EH (cell line): ENCODE measurements at places on chromosomes 1 and 21.
A peak's percentile ranks its signal among the peaks of the same experiment; 100 is the strongest.

GRCh38 chr1:98480271-98480670, 181.2 kb upstream of the SNX7 start:
- DNase-seq: no peak

DNA sequence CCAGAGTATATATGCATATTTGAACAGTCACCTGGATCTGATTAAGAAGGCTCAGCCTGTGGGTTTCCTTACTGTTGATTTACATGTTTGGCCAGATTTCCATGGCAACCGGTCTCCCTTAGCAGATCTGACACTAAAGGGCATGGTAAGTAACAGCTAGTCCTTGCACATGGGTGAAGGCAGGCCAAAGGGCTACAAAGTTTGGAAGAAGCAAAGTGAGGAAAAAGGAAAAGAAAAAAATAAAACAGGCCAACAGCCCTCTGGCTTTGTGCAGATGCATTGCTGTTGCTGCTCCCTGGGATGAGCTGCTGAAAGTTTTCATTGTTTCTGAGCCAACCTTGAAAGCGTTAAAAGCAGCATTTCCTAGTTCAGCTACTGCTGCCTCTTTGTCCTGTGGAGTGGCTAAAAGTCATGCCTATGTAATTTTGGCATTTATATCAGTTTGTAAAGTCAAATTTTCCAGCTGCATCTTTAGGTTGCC, 176.5 kb upstream of the HOOK1 start:
- DNase-seq: peak; percentile 83

DNA sequence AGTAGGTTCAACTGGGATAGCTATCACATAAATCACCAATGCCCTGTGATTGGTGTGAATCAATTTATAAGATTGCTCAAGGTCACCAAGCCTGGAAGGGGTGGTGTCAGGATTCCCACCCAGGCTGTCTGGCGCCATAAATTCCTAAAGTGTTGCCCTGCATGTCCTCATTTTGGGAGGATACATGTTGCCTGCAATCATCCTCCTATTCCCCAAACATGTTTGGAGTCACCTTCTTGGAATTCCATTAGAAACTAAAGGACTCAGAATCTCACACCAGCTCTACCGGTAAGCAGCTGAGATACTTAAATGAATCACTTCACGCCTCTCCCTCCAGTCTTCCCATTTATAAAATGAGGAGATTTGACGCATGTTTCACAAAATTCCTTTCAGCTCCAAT, 54.1 kb upstream of the SLC45A1 start:
- peak; percentile 9 for DNase-seq

DNA sequence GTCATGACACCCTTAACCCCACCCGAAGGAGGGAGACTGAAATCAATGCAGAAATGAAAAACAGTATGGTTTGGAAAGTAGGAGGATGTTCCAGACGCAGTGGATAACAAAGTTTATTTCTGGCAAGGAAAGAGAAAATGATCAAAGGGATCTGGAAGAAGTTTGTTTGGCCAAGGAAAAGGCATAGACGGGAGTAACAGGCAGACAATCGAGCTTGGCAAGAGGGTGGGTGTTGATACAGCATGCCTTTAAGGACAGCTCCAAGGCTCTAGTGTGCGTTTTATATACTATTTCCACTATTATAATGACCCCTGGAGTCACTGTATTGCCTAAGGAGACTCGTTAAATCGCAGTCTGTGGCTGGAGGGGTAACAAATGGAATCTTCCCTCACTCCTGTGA, 303.7 kb upstream of the RUNX1 start:
- DNase-seq: no peak

DNA sequence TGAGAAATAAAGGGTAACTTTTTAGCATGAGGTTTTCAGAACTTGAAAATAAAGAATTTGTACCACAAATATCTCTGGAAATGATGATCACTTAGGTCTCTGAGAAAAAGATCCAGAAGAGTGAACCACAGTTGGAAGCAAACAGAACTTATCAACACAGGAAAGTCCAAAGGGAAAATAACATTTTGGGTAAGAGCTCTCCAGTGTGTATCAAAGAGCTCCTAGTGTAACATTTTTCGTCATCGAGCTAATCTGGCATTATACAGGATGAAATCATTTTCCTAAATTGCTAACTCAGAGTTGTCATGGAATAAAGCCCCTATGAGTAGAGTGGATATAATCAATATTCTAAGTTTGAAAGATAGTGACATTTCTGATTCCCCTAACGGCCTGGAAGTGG, 104.0 kb downstream of the LMO4 start:
- DNase-seq: no peak

- DNase-seq: peak; percentile 62
Observed at GRCh38 chr1:215568299-215568692, 1.2 kb downstream of the KCTD3 start.

DNA sequence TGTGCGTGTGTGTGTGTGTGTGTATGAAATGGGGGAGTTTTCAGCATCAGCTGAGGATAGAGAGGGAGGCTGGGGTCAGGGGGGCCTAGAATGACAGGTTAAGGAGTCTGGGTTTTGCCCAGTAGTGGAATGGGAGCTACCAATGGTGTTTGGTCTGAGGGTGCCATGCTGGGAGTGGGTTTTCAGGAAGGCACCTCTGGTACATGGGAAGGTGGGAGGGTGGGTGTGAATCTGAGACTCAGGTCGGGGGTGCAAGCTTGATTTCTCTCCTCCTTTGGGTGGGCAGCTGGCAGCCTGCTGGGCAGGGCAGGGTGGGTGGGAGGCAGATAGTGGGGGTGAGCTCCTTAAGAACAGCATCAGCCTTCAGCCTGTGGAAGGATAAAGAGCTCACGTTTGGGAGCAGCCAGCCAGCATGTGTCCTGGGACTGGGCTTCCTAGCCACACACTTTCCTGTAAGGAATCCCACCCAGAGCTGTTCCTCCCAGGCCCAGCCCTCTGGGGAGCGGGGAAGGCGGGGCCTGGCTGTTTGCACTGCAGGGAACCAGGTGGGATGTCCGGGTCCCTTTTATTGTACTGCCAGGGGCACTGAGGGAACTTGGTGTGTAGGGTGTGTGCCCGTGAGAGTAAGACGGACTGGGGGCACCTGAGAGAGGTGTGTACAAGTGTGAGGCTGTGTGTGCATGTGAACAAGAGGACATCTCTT, 152.8 kb downstream of the FOXD2 start:
- DNase-seq: no peak

- DNase-seq: no peak
Observed at GRCh38 chr1:31574749-31575368, 1.5 kb upstream of the TINAGL1 start.

DNA sequence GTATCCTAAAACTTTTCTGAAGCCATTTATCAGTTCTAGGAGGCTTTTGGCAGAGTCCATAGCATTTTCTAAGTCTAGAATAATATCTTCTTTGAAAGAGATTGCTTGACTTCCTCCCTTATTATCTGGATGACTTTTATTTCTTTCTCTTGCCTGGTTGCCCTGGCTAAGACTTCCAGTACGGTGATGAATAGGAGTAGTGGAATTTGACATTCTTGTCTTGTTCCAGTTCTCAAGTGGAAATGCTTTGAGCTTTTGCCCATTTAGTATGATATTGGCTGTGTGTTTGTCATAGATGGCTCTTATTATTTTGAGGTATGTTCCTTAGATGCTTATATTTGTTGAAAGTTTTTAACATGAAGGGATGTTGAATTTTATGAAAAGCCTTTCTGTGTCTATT, 1647.9 kb downstream of the PLA2G4A start:
- DNase-seq: no peak

- no peak for DNase-seq
Observed at GRCh38 chr1:208923946-208924720, 659.4 kb upstream of the CAMK1G start.

- DNase-seq: no peak
Observed at GRCh38 chr1:3331564-3331963, 122.9 kb upstream of the ARHGEF16 start.

- no peak for DNase-seq
Observed at GRCh38 chr1:194281376-194281775, 1095.0 kb upstream of the B3GALT2 start.

GRCh38 chr1:84286071-84286470, 15.4 kb upstream of the SAMD13 start:
- DNase-seq: no peak

DNA sequence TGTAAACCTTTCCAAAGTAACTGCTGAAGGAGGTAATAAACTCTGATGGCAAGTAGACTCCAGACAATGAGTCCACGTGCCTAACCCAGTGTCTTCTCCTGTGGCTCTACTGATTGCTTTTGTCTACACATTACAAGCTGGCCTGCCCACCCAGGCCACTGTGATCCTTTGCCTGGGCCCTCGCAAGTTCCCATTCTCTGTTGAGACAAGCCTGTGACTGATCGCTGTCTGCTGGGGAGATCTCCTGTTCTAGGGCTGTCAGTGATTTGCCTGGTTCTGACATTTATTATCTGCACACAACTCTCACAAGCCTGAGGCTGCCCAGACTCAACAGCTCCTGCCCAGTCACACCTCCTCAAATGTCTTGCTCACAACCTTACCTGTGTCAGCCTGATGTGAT, 81.4 kb downstream of the CYYR1 start:
- DNase-seq: no peak

GRCh38 chr1:76105372-76105771, 30.8 kb downstream of the ST6GALNAC3 start:
- no peak for DNase-seq

- no peak for DNase-seq
Observed at GRCh38 chr1:111818081-111818480, 62.4 kb downstream of the DDX20 start.

- DNase-seq: no peak
Observed at GRCh38 chr1:70284366-70284765, 63.2 kb downstream of the SRSF11 start.

GRCh38 chr1:192706936-192707335, 71.0 kb downstream of the RGS13 start:
- peak; percentile 25 for DNase-seq

DNA sequence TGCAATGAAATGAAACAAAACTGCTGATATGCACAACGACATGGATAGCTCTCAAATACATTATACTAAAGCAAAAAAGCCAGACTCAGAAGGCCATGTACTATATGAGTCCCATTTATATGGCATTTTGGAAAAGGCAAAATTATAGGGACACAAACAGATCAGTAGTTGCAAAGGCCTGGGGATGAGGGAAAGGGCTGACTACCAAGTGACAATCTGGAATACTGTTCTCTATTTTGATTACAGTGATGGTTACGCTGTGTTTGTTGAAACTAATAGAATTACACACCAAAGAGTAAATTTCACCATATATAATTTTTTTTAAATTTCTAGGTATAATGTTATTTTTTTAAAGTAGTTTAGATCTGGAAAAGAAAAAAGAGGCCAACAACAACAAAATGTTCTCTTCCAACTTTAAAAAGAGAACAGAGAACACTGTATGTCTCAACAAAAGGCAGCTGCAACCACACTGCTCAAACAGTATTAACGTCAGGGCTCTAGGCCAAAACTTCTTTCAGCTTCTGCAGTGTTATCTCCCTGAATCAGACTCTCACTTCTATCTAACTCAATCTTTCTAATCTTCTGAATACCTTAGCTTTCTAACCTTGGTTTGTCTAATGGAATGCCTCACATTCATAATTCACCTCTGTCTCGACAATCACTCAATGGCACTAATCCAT, 75.8 kb downstream of the FOXJ3 start:
- DNase-seq: peak; percentile 51

- no peak for DNase-seq
Observed at GRCh38 chr1:86263101-86263500, 106.5 kb upstream of the COL24A1 start.

GRCh38 chr1:198107091-198107501, 49.7 kb upstream of the NEK7 start:
- DNase-seq: peak; percentile 50

GRCh38 chr1:18264450-18265039, 156.9 kb downstream of the IGSF21 start:
- no peak for DNase-seq

DNA sequence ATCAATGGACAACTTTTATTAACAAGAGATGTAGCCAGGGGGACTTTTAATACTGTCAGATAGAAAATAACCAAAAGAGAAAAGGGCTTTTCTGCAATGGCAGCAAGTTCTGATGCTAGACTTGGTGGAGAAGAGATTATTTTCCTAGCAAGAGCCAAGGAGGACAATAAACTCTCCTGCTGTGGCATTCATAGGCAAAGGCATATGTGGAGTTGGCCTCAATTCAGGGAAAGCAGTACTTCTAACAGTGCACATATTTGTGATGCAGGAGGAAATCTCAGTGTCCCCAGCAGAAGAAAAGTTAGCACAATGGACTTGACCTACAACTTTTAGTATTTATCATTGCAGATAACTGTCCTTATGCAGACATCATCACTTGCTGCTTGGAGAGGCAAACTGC, 75.1 kb upstream of the GRIK1 start:
- no peak for DNase-seq

- no peak for DNase-seq
Observed at GRCh38 chr1:2363847-2364513, 27.4 kb downstream of the MORN1 start.

DNA sequence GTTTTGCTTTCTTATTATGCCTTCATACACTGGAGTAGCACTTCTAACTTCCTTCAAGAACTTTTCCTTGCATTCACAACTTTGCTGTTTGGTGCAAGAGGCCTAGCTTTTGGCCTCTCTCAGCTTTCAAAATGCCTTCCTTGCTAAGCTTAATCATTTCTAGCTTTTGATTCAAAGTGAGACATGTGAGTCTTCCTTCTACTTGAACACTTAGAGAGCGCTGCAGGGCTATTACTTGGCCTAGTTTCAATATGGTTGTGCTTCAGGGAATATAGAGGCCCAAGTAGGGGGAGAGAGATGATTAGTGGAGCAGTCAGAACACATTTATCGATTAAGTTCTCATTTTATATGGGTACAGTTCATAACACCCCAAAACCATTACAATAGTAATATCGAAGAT, 12.4 kb downstream of the ANGEL2 start:
- DNase-seq: no peak

DNA sequence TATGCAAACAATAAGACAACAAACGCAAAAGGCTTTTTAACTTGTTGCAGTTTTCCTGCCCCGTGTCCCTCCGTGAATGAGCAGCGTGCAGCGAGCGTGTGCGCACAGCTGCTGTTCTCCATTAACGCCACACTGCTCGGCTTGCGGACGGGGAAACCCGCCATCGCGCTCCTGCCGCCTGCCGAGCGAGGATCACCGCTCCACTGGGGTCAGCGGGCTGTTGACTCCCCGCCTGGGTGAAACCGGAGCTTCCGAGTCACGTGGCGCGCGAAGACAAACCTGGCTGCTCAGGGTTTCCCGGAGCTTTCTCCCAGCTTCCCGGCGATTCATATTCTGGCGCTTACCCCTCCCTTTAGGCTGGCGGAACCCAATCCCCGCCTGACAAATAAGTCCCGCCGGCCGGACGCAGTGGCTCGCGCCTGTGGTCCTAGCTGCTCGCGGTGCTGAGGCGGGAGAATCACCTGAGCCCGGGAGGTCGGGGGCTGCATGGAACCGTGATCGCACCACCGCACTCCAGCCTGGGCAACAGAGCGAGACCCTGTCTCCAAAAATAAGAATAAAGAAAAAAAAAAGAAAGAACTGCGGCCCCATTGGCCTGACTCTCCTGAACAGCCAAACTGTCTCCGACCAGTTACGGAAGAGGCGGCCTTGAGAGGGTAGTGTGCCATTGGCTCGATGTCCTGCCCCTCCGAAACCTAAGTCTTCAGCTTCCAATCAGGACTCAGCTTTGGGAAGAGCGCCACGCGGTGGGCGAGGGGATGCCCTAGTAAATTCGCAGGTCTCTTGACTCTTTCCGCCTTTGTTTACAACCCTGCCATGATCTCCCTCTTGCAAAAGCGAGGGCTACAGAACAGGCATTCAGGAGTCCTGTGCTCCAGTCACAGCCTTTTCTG, at the start of gene CREB3L4:
CREB3L4 (plus strand) TSS at position 796 of the 893 bp plus-strand sequence. CDS start 624 bp downstream, outside the sequence.
- DNase-seq: peak; percentile 97
